GM13977 (cell line): ENCODE measurements at places on chromosomes 11 and 22.

DNA sequence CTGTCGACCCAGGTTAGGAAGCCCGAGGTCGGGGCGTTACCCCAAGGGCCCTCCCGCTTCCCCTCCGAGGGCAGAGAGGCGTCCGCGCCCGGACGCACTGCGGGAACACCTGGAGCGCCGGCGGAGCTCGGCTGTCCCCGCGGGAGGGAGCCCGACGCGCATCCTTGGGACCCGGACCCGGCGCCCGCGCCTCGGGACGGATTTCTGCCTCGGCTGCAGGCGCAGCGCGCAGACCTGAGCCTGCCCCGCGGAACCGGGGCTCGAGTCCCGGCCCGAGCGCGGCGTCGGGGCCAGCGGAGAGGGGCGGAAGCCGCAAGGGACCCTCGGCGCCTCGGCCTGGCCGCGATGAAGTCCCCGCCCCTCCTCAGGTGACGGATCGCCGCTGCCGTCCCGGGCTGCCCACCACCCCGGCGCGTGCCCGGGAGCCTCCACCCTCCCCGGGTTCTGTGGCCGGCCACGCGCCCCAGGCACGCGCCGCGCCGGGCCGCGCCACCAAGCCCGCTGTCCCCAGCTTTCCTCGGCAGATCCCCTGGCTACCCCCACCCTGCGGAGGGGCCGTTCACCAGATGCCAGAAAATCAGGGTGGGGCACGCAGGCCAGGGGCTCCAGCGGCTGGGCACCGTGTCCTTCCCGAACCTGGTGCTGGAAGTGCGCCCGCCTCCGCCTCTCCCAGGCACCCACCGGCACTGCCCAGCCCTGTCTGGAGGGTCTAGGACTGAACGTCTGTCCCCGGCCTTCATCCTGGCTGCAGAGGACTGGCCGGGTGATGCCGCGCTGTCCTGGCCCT, 410 bp downstream of the GLB1L3 start:
- DNase-seq: no peak

DNA sequence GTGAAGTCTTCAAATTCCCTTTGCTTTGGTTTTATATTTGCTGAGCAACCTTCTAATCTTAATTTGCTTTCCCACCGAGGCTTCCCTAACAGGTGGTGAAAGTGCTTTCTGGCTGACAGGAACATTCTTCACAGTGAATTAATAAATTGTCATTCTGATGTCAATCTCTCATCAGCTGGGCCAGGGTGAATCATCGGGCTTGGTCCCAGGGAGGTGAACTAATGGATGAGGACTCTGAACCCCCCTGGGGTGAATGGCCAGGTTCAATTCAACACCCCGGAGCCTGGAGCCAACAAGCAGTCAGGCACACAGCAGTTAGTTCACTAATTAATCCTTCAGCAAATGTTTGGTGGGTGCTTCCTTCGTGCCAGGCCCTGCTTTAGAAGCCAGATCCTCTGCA, 155.4 kb upstream of the PDGFD start:
- no peak for DNase-seq

DNA sequence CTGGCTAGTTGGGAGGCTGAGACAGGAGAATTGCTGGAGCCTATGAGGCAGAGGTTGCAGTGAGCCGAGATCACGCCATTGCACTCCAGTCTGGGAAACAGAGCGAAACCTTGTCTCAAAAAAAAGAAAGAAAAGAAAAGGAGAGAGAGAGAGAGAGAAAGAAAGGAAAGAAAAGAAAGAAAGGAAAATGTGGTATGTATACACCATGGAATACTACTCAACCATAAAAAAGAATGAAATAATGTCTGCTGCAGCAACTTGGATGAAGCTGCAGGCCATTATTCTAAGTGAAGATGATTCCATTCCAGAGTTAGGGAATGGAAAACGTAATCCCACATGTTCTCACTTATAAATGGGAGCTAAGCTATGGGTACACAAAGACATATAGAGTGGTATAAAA, 30.8 kb downstream of the TTC28 start:
- DNase-seq: no peak

DNA sequence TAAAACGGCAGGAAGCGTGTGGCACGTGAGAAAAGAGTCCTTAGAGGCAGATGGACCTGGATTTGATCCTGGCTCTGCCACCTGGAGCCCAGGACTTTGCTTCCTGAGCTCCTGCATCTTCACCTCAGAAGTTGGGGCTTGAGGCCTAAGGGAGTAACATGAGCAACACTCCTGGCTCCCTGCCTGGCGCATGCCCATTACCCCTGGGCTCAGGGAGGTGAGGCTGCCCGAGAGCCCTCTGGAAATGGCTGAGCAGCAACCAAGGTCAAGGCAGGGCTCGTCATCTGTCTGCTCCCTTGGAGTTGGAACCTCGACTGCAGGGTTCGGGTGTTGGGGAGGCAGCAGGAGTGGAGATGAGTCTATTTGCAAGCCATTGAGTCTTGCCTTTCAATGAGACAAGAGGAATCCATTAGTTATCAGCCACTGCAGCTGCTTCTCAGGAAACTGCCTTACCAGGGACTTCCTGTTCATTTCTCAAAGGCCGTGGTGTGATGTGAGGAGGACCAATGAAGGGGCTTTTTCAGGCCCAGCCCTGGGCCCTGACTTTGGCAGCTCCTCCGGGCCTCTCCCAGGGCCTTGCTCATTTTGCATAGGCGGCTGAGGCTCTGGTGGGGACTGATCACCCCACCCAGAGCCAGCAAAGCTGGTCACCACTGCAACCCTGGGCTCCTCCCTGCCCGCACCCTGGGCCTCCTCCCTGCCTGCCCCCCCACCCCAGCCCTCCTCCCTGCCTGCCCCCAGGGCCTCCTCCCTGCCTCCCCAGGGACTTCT, 6.4 kb downstream of the FADS2 start:
- DNase-seq: peak; percentile 88

GRCh38 chr11:124622531-124623451, at the start of gene TBRG1:
Gene TBRG1 (plus strand): TSS chr11:124622864. CDS start chr11:124623084, 220 bp downstream.
- DNase-seq: peak; percentile 88

GRCh38 chr11:12706545-12707499, 32.6 kb downstream of the TEAD1 start:
- no peak for DNase-seq

DNA sequence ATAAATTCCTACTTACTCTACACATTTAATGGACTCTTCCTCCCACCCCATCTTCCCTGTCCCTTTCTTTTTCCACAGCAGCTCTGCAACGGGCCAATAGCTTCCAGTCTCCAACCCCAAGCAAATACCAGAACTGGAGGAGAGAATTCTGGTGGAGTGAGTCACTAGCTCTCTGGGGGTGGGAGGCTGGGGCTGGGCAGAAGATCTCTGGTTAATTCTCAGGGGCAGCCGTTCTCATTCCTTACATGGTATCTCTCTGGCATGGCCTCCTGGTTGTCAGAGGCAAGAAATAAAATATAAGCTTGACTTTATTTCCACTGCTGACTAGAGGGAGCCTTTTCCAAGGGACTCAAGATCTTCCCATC, 90.4 kb upstream of the PARVA start:
- DNase-seq: no peak

GRCh38 chr22:47457509-47458300, 695.3 kb downstream of the TBC1D22A start:
- DNase-seq: no peak

DNA sequence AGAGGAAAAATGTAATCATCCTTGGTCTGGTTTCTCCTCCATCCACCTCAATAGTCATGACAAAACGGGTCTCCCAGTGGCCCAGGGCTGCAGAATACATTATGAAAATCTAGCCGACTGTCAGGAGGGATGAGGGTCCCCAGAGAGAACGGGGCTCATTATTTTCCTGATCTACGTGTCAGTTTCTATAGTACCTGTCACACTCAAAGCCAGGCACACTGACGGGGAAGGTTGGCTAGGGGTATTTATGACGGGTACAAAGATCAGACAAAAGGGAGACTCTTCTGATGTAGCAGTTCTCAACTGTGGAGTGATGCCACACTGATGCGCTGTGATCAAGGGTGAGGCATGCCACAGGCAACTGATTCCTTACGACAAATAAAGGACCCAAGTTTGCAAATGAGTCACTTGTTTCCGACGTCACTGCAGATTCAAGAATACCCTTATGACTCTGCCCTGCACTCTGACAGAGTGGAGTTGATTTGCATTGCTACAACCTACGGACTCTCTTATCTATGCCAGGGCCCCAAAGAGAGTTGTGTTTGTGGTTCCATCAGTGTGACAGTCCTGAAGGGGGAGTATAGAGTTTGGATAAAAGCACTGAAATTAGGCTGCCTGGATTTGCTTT, 188.2 kb upstream of the TBCEL start:
- DNase-seq: peak; percentile 80

DNA sequence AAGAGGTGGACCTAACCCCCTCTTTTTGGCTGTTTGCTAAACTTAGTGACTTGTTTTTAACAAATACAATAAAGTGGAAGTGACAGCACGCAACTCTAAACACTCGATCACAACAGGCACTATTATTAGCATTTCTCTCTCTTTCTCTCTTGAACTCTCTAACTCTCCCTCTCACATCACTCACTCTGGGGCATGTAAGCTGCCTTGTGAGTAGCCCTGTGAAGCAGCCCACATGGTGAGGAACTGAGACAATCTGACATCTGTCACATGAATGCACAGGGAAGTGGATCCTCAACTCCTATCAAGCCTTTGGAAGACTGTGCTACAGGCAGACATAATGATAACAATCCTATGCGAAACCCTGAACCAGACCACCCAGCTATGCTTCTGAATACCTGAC, 609.0 kb upstream of the CNTN5 start:
- no peak for DNase-seq

- DNase-seq: no peak
Measured at GRCh38 chr11:13663631-13664071, 4.8 kb upstream of the FAR1 start.

GRCh38 chr11:1763796-1764661, at the start of gene CTSD:
Gene CTSD (minus strand): TSS chr11:1763927. CDS start chr11:1763859, 68 bp downstream.
- DNase-seq: peak; percentile 100

- peak; percentile 69 for DNase-seq
Measured at GRCh38 chr22:50085211-50085972, at the start of gene MLC1. Gene MLC1 (minus strand): TSS chr22:50085426. CDS start chr22:50084902, 524 bp downstream.

DNA sequence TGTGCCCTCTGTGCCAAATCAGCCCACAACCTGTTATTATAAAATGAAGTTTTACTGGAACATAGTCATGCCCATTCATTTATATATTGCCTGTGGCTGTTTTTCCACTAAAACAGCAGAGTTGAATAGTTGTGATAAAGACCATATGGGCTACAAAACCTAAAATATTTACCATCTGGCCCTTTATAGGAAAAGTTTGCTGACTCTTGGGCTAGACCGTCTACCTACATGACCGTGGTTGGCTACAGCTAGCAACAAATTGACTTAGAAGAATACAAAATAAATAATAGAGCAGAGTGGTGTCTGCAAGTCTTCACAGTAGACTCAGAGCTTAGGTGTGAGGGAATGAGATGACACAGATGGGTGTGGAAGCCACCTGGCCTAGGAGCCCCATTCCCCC, 11.2 kb upstream of the IL18BP start:
- DNase-seq: no peak

- no peak for DNase-seq
Measured at GRCh38 chr11:121777056-121777455, 324.3 kb upstream of the SORL1-AS1 start.

GRCh38 chr11:79366218-79366617, 74.6 kb downstream of the TENM4 start:
- no peak for DNase-seq

- DNase-seq: no peak
Measured at GRCh38 chr11:62370743-62371440, 33.6 kb downstream of the ASRGL1 start.

GRCh38 chr11:2664791-2665525, 34.8 kb downstream of the KCNQ1OT1 start:
- no peak for DNase-seq

- DNase-seq: peak; percentile 83
Measured at GRCh38 chr11:128757235-128757711, 63.4 kb downstream of the FLI1 start.

- DNase-seq: no peak
Measured at GRCh38 chr11:65119670-65119995, 2.1 kb upstream of the ZNHIT2 start.

DNA sequence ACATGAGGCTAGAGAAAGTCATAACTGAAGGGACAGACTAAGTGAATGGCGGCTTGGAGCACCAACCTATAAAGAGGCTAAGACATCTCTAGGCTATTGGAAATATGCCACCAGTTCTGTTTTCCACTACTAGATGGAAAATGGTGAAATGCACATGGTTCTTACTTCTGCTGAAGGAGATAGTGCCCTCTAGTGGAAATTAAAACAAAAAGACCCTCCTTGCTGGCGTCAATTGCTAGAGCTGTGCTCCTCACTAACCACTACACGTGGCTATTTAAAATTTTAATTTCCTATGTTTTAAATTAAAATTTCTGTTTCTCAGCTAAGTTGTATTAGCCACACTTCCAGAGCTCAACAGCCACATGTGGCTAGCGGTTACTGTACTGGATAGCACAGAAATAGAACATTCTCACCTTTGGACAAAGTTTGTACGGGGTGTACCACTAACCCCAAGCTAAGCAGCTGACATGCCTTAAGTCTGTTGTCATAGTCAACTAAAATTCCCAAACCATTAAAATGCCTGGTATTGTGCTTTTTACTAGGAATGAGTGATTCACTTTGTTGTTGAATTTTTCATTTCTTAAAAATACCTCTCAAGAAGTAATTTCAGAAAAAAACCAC, 34.1 kb upstream of the CALCA start:
- DNase-seq: no peak

DNA sequence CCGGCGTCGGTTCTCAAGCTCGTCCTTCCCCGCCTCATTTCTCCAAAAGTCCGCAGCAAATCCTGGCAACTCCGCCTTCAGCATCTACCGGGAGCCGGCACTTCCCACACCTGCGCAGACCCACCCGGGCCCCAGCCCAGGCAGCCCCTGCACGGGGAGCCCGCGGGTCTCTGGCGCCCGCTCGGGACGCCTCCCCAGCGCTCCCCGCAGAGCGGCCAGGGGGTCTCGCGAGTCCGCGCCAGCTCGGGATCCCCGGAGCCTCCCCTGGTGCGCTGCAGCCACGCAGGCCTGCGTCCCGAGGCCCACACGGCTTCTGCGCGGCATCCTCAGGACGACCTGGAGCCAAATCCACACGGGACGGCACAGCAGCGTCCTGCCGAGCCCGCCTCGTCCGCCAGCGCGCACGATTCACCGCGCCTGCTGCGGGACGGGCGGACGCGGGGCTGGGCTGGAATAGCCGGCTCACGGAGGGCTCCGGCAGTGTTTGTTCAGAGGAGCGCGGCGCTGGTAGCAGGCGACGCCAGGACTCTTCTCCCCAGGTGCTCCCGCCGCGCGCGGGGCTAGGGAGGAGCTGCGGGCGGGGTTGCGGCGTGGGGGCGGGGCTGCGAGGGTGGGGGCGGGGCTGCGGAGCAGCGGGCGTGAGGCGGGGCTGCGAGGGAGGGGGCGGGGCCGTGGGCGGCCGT, 816 bp upstream of the PHRF1 start:
- DNase-seq: no peak

- no peak for DNase-seq
Measured at GRCh38 chr11:79094616-79095015, 346.2 kb downstream of the TENM4 start.

GRCh38 chr11:10209326-10209725, 84.7 kb downstream of the SBF2 start:
- DNase-seq: no peak
